ENCODE measurements at places on chromosomes 1 and 21.

DNA sequence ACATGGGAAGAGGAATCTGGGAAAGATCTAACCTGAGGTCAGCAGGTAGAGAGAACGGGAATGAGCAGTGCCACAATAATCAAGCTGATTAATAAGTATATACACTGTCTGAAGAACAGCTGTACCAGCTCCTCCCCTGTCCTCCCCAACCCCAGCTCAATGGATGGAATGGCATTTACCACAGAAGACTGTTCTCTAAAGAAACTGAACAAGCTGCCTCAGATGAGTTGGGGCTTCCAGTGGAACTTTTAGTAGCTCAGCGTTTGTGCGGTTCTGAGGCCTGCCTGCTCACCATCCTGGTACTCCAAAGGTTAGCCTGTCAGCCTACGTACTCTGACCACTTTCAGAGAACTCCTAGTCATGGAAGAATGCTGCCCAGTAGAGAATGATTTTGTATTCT, 101.9 kb upstream of the LBR start:
- DNase-seq: no peak

DNA sequence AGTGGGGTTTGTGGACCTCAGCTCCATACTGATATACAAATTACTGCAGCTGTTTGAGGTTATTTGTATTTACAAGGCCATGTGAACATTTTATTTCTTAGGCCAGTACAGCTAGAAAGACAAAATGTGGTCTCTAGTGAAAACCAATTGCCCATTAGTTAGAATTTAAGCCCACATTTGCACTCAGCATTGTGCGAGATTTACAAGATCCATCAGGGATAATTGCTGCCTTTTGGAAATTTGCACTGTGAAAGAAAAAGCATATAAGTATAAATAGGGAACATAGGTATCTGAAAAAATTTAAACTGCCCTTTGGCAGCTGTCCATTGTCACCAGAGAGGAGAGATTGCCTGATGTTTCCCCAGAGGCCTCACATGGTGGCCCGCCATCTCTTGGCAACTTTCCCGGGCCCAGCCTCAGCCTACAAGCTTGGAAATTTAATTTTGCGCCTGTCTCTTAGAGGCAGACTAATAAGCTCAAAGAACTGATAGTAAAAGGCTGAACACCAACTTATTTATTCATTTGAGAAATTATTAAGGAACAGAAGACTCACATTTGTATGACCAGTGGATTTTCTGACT, 120.7 kb downstream of the MAP3K21 start:
- no peak for DNase-seq

DNA sequence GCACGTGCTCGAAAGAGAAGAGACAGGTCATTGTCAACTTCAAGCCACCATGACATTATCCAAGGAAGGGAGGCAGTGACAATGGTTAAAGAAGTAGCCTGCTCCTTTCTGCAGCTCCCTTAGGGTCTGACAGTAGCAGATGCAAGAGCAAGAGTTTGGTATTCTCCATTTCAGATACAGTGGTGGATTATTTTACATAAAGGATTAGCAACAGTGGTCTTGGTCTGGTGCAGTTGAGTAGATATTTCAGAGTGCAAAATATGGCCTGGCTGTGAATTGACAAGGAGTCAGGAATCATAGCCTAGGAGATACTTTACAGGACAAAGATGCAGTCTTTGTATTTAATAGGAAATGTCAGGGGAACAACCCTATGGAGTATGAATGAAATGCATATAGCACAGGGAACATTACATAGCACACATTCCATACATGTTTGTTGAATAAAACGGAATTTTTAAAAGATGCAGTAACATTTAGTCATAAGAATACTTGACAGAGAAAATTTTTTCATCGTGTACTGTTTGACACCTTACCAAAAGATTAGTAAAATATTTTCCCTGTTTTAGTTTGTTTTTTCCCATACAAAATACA, 41.8 kb downstream of the CHRM3 start:
- no peak for DNase-seq

DNA sequence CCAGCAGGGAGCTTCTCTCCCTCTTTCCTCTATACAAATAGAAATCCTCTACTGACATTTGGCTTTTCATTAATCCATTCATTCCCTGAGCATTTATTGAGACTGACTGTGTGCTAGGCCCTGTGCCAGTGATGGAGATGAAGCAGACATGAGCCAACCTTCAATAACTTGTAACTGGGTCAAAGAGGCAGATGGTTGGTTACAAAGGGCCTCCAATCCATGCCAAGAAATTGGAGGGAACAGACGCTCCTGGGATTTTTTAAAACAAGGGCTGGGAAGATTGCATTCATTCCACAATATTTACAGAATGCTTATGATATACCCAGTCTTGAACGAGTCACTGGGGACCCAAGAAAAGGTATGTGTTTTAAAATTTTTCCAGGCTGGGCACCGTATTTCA, 6.2 kb downstream of the HPCAL4 start:
- no peak for DNase-seq

GRCh38 chr1:46021046-46021996, 111.1 kb downstream of the PIK3R3 start:
- no peak for DNase-seq

DNA sequence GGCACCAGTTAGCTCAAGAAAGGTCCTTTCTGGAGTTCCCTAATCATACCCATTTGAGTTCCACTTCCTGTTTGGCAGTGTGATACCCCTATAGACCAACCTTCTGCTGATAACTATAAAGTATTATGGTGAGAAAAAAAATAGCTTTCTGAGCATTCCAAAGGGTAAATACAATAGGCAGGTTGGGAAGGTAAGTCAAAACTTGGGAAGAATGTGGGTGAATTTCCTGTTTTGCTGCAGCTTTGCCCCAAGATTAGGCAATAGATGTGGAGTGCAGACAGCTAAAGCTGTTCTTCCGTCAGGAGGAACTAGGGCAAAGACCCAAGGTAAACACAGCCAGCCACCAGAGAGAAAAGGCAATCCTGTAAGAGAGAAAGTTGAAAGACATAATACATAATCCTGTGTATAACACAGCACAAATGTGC, 49.9 kb upstream of the GUCA2A start:
- DNase-seq: no peak

DNA sequence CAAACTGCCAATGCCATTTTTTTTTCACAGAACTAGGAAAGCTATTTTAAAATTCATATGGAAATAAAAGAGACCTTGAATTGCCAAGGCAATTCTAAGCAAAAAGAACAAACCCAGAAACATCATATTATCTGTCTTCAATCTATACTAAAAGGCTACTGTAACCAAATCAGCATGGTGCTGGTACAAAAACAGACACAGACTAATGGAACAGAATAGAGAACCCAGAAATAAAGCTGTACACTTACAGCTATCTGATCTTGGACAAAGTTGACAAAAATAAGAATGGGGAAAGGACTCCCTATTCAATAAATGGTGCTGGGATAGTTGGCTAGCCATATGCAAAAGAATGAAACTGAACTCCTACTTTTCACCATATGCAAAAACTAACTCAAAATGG, 50.5 kb downstream of the RGS4 start:
- DNase-seq: no peak

DNA sequence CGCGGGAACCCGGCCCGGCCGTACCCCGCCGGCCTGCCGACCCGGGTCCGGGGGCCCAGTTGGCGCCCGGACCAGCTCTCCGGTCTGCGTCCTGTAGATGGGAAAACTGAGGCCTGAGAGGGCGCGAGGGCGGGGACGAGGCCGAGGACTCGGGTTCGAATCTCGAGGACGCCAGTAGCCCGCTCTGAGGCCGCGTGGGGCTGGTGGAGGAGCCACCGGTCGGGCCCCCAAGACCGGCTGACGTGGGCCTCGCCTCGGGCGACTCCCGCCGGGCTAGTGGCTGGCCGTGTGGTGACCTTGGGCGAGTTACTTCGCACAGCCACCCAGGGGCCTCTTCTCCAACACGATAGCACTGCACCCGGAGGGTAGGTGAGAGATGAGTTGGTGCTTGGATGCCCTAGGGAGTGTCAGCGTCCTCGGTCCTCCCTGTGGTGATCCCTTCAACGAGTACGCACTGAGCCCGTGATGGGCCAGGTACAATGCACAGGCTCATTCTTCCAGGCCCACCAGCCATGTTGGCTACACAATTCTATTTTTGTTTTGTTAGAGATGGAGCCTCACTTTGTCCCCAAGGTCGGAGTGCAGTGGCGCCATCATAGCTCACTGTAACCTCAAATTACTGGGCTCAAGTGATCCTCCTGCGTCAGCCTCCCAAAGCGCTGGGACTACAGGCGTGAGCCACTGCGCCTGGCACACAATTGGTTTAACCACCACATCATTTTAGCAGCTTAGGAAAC, 404 bp upstream of the SCMH1 start:
- DNase-seq: no peak

DNA sequence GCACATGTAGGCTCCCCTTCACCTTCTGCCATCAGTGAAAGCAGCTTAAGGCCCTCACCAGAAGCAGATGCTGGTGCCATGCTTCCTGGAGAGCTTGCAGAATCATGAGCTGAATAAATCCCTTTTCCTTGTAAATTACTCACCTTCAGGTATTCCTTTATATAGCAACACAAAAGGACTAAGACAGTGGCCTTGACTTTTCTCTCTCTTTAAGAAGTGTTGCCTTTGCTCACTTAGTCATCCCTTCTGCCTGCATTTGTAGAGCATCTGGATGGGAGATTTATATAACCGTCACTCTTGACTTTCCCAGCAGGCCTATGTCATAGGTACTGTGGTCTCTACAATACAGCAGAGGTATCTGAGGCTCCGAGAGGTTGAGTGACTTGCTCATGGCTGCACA, 3.7 kb downstream of the PCSK9 start:
- no peak for DNase-seq

GRCh38 chr1:229410692-229411433, 23.0 kb downstream of the ACTA1 start:
- DNase-seq: no peak

- peak; percentile 74 for DNase-seq
Observed at GRCh38 chr1:24535021-24535424, 20.9 kb upstream of the NCMAP start.

All from CD4-positive, alpha-beta T cell treated with Interleukin-2 at 100 ng/mL for 4 hours (primary cell).